ENCODE measurements at places on chromosomes 3 and 15.
A peak's percentile ranks its signal among the peaks of the same experiment; 100 is the strongest.

DNA sequence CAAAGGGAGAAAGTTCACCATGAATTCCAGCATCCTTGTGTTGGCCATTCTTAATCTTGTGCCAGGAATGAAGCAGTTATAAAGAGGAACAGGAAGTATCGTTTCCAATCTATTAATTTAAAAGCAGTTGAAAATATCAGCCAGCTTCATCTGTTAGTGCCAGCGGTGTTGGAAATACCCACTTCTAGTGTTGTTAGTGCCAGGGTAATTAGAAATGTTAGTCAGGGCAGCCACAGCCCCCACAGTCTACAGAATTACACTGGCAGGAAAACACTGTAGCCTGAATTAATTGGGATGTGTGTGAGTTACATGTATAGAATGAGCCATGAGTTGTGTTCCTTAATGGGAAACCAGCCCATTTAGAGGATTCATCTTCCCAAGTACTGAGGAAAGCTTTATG, 127.8 kb downstream of the GHSR start:
- no peak for DNase-seq

GRCh38 chr3:123361071-123361470, 87.8 kb downstream of the ADCY5 start:
- no peak for DNase-seq

DNA sequence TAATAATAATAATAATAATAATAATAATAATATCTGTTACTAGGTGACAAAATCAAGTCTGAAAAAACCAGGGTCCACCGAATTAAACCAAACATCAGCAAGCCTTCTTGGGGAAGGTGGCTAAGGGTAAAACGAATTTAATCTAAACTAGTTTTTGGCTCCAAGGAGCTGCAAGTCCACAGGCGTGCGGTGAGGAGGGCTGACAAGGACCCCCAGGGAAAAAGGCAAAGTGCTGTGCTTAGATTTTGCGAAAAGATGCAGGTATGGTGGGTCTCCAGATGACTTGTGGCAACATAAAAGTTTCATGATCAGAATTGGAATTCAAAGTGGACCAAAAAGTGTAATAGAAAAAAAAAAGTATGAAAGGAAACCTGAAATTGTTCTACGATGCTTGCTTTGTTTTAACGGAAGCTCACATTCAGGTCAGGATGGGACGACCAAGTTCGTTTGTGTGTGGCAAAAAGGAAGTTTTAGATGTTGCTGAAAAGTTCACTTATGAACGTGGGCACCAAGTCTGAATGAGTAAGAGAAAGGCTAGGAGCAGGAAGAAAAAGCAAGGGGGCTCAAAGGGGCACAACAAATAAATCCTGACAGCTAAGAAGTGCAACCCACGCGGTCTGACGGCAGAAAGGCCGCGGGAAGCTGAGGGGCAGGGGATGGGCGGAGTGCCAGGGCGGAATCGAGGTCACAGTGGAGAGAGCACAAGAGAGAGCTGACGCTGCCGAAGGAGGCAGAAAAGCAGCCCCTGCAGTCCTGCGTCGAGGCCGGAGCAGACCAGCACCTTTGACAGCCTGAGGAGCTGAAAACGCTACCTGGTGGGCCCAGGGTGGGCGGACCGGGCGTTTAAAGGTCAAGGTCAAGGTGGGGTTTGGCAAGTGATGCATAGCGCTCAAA, 1.1 kb downstream of the WDR82 start:
- peak; percentile 64 for DNase-seq

DNA sequence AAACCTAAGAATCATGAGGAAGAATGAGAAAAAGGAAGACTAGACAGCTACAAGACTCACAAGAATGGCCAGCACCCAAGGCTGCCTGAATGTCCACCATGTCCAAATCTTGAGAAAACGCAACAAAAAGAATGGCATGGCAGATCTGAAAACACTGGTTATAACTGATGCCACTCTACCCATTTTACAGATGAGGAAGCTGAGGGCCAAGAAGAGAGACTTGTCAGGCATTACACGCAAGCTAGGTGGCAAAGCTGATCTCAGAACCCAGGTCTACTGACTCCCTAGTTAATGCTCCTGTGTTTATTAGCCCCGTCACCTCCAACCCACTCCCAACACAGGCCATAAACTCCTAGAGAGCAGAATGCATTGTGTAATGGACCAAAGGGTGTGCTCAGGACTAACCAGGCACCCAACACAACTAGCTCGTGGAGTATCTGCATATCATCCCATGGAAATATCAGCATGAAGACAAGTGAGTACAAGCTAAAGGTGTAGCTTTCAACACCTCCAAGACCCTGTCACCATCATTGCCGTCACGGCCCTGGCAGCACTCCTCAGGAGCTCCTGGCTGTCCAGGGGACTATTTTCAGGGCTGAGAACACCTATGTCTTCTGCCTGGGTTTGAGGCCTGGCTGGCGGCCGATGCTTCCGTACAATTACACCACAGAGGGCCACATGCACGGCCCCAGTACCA, 111.7 kb downstream of the XXYLT1 start:
- DNase-seq: no peak

DNA sequence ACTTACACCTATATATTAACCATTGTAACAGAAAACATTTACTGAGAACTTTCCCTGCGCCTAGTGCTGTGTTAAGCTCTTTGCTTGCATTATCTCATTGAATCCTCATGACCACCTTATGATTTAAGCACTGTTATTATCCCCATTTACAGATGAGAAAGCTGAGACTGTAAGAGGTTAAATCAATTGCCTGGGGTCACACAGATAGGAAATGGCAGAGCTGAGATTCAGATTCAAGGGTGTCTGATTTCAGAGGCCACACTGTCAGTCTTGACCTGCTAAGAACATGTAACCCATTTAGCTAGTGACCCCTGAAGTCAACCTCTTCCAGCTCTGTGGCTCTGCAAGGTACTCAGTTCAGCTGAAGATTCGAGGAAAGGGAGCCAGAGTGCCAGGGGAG, 143.9 kb downstream of the TLE3 start:
- no peak for DNase-seq

- DNase-seq: no peak
Observed at GRCh38 chr3:69182588-69183316, 60.4 kb upstream of the LMOD3 start.

- DNase-seq: no peak
Observed at GRCh38 chr15:94001255-94001801, 230.0 kb upstream of the MCTP2 start.

DNA sequence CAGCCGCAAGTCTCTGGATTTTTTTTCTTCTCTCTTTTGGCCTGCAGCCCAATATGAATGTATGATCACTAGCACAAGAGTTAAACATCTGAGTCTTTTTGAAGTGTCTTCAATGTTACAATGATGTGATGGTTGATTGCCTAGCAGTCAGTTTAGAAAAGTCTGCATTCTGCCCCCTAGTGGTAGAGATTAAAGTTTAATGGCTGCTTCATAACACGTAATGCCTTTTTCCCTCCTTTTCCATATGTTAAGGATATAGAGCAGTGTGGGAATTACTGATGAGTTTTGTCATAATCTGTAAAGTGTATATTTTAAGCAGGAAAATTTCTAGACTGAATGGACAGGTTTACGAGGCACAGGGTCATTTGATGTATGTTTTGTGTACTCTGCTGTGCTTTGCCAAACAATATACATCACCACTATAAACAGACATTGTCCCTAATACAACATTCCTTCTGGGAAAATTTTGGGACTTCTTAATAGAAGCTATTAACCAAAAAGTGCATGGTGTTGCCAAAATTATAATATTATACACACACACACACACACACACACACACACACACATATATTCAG, 1038.5 kb upstream of the NR2F2 start:
- peak; percentile 5 for DNase-seq

- DNase-seq: no peak
Observed at GRCh38 chr3:87949189-87949878, 109.5 kb downstream of the CGGBP1 start.

GRCh38 chr15:90598031-90598577, 68.4 kb downstream of the CRTC3 start:
- DNase-seq: no peak

- DNase-seq: peak; percentile 30
Observed at GRCh38 chr15:82045179-82045891, 483 bp downstream of the MEX3B start.

- no peak for DNase-seq
Observed at GRCh38 chr3:111668326-111668725, 73.2 kb upstream of the ZBED2 start.

GRCh38 chr3:136142592-136142991, 53.5 kb downstream of the MSL2 start:
- DNase-seq: peak; percentile 49

- peak; percentile 70 for DNase-seq
Observed at GRCh38 chr3:187319699-187320302, 28.3 kb upstream of the MASP1 start.

- DNase-seq: no peak
Observed at GRCh38 chr3:66392966-66393332, 107.9 kb downstream of the LRIG1 start.

DNA sequence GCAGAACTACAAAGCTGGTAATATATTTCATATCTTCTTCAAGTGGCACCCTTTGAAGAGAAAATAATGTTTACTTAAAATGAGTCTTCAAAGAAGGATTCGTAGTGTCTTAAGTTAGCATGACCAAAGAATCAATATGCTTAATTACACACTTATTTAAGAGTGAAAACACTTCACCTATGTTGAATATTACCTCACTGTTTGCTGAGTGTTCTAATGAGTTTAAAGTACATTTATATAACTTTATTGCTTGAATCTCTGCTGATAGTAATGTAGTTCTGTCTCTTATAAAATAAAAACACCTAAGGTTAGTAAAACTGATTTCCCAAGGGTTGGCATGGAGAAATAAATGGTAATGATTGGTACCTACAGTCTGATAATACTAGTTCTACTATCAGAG, 143.3 kb upstream of the SLC2A2 start:
- no peak for DNase-seq

DNA sequence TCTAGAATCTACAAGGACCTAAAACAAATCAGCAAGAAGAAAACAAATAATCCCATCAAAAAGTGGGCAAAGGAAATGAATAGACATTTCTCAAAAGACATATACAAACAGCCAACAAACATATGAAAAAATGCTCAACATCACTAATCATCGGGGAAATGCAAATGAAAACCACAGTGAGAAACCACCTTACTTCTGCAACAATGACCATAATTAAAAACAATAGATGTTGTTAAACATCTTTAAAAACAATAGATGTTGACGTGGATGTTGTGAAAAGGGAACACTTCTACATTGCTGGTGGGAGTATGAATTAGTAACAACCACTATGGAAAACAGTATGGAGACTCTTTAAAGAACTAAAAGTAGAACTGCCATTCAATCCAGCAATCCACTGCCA, 96.2 kb downstream of the CBLB start:
- no peak for DNase-seq

- DNase-seq: no peak
Observed at GRCh38 chr3:158381262-158381868, 189.6 kb upstream of the MLF1 start.

GRCh38 chr3:14814411-14814871, 4.3 kb upstream of the FGD5 start:
- no peak for DNase-seq

DNA sequence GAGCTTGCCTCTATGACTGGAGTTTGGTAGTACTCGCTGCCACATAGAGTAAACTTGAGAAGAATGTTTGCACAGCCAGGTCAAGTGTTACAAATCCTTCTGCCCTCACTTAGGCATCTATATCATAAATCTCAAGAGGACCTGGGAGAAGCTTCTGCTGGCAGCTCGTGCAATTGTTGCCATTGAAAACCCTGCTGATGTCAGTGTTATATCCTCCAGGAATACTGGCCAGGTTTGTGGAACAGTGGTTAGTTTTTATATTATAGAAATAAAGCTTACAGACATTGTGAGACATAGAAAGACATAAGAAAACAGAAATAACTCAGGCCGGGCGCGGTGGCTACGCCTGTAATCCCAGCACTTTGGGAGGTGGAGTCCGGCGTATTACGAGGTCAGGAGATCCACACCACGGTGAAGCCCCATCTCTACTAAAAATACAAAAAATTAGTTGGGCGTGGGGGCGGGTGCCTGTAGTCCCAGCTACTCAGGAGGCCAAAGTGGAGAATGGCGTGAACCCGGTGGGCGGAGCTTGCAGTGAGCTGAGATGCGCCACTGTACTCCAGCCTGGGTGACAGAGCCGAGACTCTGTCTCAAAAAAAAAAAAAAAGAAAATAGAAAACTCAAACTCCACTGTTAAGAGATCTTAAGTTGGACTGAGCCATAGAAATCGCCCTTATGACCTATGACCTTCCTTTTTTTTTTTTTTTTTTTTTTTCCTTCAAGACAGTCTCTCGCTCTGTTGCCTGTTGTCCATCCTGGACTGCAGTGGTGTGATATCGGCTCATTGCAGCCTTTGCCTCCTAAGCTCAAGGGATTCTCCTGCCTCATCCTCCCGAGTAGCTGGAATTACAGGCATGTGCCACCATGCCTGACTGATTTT, 2.2 kb downstream of the RPSA start:
- DNase-seq: no peak

- DNase-seq: no peak
Observed at GRCh38 chr3:138670407-138670806, 61.8 kb downstream of the FAIM start.

DNA sequence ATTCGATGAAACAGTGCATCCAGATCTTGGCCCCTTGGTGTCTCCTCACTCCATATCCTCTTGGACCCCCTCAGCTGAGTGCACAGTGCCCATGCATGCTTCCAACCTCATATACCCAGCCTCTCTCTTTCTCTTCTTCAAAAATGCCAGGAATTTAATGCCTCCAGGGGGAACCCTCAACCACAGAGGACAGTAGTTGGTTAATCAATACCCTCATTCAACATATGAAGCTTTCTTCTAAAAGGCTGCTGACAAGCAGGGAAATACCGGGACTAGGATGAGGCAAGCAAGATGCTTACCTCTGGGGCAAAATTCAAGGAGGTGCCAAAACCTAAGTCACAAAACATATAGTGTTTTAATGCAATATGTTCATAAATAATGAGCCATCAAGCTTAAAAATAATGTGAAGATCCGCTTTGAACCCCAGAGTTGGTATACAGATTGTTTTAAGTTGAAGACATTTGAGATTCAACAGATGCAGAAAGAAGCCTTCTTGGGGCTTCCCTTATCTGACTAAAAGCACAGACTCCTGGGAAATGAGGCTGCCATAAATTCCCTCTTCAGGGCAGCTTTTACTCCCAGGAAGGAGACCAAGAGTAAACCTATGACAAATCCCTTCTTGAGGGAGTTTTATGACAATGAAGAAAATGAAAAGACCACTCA, 48.2 kb upstream of the FHIT start:
- no peak for DNase-seq

DNA sequence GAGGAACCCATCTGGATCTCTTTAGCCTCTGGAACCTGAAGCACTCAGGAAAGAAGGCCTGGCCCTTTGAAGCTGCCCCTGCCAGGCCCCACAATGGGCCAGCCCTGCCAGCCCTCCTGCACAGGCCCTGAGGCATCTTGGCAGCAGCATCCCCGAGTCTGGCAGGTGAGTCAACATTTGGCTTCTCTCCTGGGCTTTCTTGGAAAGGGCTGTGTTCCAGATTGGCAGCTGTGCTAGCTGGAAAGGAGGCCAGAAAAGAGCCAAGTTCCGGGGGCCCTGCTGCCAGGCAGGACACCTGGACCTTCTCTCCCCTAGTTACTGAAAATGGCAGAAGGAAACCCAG, 187.2 kb downstream of the SHQ1 start:
- DNase-seq: peak; percentile 78

GRCh38 chr3:154384479-154384878, 45.5 kb downstream of the GPR149 start:
- no peak for DNase-seq
